Right renal pelvis (tissue), 4 donors: ENCODE measurements at places on chromosomes 16 and 17. TPM values are rescaled to one million over a fixed set of nuclear protein-coding genes. Genes with fewer than 3 reads are reported as not detected.

C17orf78 gene
- not detected for polyA plus RNA-seq

DNA sequence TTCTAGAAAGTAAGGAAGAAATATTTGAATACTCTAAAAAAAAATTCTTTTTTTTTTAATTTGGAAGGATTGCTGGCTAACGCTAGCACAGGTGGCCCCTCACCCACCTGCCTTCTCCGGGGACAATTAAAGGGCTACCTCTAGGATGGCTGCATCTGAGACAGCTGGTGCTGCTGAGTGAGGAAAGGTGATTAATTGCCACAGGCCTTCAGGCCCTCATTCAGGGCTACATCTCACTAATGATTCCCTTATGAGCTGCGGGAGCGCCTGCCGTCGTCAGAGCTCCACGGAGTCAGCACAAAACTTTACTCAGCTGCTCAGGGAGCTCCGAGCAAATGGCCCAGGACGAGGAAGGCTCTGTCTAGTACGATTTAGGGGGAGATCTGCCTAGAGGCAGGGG lies 27.0 kb upstream of the AKTIP start:
- DNase-seq: no peak

- no peak for DNase-seq
Measured at GRCh38 chr17:78202666-78203065, 11.4 kb upstream of the BIRC5 start.

- DNase-seq: no peak
Measured at GRCh38 chr17:1606352-1606985, 22.2 kb downstream of the SLC43A2 start.

DNA sequence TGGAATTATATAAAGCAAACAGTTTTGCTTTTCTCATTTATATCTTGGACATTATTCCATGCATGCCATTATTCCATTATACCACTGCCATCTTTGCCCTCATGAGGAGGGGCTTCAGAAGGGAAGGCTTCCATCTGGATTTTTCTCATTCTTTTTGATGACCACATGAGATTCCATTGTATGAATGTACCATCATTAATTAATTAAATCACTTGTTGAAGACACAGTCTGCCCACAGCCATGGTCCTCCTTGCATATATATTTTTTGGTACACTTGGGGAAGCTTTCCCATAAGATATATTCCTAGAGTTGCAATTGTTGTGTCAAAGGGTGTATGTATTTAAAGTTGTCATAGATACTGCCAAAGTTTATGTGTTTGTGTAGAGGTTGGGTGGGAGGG lies 7.1 kb downstream of the ARL4D start:
- DNase-seq: no peak
